SJSA1 (cell line): ENCODE measurements at places on chromosomes 4 and X.

DNA sequence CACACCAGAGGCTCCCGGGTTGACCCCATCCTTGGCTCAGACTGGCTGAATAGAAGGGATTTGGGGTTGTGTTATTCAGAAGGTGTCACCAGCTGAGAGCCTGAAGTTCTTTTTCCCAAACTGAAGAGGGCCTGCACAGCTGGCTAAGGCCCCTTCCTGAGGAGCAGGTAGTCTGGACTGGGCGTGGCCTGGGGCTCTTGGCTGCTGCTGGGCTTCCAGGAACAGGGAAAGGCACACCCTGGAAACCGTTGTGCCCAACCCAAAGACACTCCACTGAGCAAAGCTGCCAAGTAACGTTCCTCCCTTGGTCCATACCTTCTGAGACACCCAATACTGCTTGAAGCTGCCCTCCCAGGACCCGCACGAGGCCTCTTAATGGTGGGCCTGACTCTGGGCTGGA, 8.3 kb upstream of the CXCR3 start:
- H3K4me3 ChIP-seq = no peak overlapping the region
- H3K27me3 ChIP-seq = no peaks in the 10 kb centered on the region
- H3K27ac ChIP-seq = no peak overlapping the region
- H3K4me1 ChIP-seq = no peaks in the 10 kb centered on the region
- H3K36me3 ChIP-seq = no peaks in the 10 kb centered on the region

GRCh38 chr4:17027495-17027894, 129.1 kb upstream of the LDB2 start:
- H3K4me1 ChIP-seq = peaks cover 48% of the 10 kb centered on the region
- DNase-seq = peak; percentile 87
- no peaks in the 10 kb centered on the region for H3K27me3 ChIP-seq
- H3K36me3 ChIP-seq = no peaks in the 10 kb centered on the region
- peak overlapping the region; percentile 73 for H3K27ac ChIP-seq
- H3K4me3 ChIP-seq = no peak overlapping the region

- no peaks in the 10 kb centered on the region for H3K4me1 ChIP-seq
- no peak overlapping the region for H3K4me3 ChIP-seq
- H3K27me3 ChIP-seq = no peaks in the 10 kb centered on the region
- H3K27ac ChIP-seq = no peak overlapping the region
- no peak for DNase-seq
These were observed 19.5 kb downstream of the CNGA2 start for GRCh38 chrX:151754047-151754429.

DNA sequence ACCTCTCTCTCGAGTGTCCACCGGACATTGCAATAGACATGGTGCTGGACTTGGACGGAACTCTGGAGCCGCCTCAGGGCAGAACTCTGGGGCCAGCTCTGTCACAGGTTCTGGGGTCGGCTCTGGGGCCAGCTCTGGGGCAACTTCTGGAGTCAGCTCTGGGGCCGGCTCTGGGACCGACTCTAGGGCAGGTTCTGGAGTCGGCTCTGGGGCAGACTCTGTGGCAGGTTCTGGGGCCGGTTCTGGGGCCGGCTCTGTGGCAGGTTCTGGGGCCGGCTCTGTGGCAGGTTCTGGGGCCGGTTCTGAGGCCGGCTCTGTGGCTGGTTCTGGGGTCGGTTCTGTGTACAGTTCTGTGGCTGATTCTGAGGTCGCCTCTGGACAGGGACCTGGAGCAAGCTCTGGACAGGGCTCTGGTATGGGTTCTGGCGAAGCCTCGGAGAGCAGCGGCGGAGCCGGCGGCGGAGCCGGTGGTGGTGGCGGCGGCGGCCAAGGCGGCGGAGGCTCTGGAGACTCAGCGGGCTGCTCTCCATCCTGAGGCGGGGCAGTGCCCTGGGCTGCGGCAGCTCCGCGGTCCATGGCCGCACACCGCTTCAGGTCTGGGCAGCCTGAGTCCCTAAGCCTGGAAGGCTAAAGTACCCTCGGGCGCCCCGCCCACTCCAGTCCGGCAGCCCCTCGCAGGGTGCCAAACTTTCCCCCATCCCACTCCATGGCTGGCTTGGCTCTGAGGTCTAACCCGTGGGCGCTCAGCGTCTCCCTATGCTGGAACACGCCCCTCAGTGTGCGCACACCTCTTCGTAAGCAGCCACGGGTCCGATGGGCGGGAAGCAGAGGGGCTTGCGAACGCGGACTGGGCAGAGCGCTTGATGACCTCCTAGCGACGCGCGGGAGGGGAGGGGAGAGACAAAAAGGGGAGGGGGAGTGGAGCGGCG, at the start of gene DGKK:
Gene DGKK, minus strand, starts transcription at position 723 of the 929 bp plus-strand sequence. Its CDS starts 147 bp downstream, at position 576.
- H3K36me3 ChIP-seq = no peaks in the 10 kb centered on the region
- no peak for DNase-seq
- H3K27me3 ChIP-seq = no peaks in the 10 kb centered on the region; the same call in 1 of the 2 replicates
- H3K4me1 ChIP-seq = no peaks in the 10 kb centered on the region
- no peak within 1 kb of the TSS for H3K4me3 ChIP-seq
- H3K27ac ChIP-seq = no peak within 1 kb of the TSS
